ENCODE measurements at places on chromosomes 6 and 20. TPM values are rescaled to one million over a fixed set of nuclear protein-coding genes. Genes with fewer than 3 reads are reported as not detected.

GRCh38 chr6:103139377-103139776 is 1720.3 kb downstream of the HACE1 start:
- no peak for DNase-seq

Gene F13A1
- total RNA-seq = 1.1 TPM

Gene ZNF322
- total RNA-seq = 19.0 TPM

GRCh38 chr6:87100216-87100615 is 5.3 kb upstream of the CGA start:
- DNase-seq = no peak

Gene GRIK2
- total RNA-seq = not detected

Gene MACROD2
- total RNA-seq = 4.5 TPM

- no peak for DNase-seq
Observed at GRCh38 chr20:51898788-51899187, 96.5 kb upstream of the SALL4 start.

Gene APOM
- 2.1 TPM for total RNA-seq

GRCh38 chr20:16861708-16862107 is 113.5 kb downstream of the OTOR start:
- DNase-seq = no peak

DNA sequence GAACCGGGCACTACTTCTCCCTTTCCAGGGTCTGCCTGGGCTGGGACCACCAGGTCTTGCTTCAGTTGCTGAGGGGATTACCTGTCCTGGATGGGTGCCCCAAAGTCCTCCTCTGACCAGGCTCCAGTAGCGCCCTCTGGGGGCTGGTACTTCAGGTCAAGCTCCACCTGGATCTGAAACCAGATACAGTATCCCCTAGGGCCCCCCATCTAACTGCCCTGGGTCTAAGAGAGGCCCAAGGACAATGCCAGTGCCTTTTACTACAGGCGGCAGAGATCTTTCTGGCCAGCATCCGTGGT is 11.2 kb upstream of the SPAG4 start:
- peak; percentile 74 for DNase-seq

DNA sequence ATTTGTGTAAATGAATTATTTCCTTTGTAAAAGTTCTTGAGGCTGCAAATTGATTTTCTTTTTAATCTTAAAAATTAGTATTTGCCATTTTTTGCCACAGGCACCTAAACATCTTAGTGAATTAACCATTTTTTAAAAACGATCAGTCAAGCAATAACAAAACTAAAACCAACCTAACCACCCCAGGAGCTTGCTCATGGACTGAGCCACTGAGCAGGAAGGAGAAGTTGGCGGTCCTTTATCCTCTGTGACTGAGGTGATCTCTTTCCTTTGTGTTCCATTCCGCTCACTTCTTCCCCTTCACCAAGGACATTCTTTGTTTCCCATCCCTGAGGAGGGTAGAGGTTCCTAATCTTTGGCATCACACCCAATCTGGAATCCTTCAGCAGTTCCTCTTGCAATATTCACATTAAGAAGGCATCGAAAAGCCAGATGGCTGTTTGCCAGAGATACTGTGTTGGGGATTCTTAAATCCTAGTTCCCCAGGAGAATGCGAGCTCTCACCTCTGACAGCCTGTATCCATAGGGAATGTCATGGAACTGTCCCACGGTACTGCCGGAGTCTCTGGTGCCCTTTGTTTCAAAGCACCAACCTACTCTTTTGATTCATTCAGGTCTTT is 30.5 kb downstream of the RPRD1B start:
- DNase-seq = no peak

DNA sequence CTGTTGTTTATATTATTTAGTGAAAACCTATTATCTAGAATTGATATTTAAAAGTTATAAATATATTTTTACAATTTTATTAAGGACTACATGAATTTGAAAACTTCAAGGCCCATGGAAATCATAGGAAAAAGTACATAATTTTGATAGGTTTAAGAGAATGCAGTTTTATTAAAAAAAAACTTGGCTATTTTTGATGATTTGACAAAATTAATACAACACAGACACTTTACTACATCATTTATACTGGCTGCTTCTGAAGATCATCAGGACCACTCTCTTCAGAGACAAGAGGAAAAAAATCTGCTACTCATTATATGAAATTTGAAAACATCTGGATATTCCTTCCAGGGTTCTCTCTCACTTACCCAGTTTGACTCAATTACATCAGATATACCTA is 637.7 kb downstream of the BCKDHB start:
- DNase-seq = no peak

Gene XKR7
- total RNA-seq = 0.06 TPM

GRCh38 chr6:90194371-90194841 is 102.2 kb downstream of the BACH2 start:
- no peak for DNase-seq

DNA sequence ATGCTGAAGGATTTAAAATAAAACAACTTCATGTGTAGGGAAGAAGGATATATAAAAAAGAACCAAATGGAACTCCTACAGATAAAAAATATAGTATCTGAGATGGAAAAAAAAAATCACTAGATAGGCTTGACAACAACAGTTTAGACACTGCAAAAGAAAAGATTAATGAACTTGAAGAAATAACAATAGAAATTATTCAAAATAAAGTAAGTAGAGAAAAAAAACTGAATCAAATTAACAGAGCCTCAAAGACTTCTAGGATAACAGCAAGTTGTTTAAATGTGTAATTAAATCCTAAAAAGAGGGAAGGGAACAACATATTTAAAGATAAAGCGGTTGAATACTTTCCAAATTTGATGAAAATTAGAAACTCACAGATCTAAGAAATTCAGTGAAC is 316.3 kb upstream of the ECI2 start:
- DNase-seq = no peak

Gene RAD21L1
- total RNA-seq = not detected

GRCh38 chr6:32415521-32416019 is 8.6 kb upstream of the BTNL2 start:
- DNase-seq = peak; percentile 84

Gene TRIM26
- 53.3 TPM for total RNA-seq

DNA sequence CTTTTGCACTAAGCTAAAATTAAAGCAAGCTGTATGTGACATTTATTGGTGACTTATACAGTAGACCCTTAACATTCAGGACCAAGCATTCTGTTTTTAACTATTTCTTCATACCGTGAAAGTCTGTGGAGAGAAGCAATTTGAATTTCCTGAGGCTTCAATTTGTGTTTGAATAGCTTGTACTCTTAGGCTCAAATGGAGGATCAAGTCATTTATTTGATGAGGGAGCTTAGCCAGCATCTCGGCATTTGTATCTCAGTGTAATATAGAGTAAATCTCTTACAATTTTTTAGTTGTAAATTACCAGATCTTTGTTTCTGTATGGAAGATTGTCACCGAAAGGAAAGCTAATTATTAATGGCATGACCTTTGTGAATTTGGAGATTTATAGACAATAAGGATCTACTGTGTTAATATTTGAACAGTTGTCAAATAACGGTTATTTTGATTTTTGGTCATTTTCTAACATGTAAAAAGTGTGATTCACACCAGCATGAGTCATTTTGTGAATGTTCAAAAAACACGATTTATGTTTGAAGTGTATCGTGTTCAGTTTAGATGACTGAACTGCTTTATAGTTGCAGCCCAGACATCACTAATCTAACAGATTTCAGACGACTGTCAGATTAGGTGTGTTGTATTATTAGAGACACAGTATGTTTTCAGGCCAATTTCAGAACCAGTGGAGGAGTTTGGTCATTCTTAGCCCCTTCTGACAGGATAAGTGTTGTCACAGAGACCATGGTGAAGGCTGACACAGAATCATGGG is 332.9 kb downstream of the CDKAL1 start:
- no peak for DNase-seq

Gene COX4I2
- not detected for total RNA-seq

- no peak for DNase-seq
Observed at GRCh38 chr6:20943922-20944321, 409.7 kb downstream of the CDKAL1 start.

- no peak for DNase-seq
Observed at GRCh38 chr20:40207655-40208054, 481.4 kb downstream of the MAFB start.

- DNase-seq = no peak
Observed at GRCh38 chr6:38118791-38119365, 299.4 kb downstream of the ZFAND3 start.
